ENCODE measurements at places on chromosomes 6 and 20.

DNA sequence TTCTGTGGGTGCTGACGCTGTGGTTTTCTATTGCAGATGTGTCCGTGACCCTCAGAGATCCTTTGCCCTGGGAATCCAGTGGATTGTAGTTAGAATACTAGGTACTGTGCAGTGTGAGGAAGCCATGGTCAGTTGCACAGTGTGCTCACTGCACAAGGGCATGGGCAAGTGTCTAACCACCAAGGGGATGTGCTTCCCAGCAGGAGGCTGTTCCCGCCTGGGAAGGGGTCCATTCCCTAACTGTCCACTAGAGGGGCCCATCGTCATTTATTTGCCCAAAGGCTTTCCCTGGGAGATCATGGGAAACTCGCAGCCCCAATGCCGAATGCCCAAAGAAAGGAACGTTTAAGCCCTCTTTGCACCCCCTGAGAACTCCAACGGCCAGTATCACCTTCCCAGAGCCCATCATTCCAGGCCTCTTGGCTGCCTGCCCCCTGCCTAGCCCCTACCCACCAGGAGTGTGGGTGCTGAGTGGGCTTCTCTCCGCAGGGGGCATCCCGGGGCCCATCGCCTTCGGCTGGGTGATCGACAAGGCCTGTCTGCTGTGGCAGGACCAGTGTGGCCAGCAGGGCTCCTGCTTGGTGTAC, 26.2 kb downstream of the SLCO4A1 start:
- DNase-seq, result peak; percentile 28

- no peak for DNase-seq
These were observed 31.9 kb downstream of the C6orf89 start for GRCh38 chr6:36917541-36918193.

- DNase-seq, result peak; percentile 31
These were observed 5.7 kb downstream of the COMMD7 start for GRCh38 chr20:32737371-32738223.

DNA sequence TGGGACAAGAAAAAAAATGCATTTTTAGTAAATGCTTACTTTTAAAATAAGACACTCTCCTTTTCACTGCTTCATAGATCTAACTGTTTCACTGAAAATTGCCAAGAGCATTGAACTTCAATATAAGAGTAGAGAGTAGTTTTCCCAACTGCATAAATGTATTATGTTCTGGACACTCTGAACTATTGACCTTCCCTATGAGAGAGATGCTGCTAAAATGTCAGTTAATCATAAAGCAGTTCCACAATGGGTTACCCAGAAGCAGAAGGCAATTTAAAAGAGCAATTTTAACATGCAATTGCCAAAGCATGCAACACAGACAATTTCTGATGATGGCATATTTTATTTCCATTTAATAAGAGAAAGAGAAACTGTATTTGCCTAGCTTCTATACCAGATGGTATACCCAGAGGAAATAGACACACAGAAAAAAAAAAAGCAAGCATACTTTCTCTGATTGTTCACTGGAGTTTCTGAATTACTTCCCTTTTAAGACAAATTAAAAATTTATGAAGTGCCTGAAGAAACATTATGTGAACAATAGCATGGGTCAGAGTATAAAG, 279.1 kb upstream of the THEMIS start:
- DNase-seq, result no peak

- no peak for DNase-seq
These were observed 45.2 kb upstream of the KLHL31 start for GRCh38 chr6:53710788-53711187.

GRCh38 chr20:47498606-47499005, 3.1 kb upstream of the NCOA3 start:
- DNase-seq, result no peak

- DNase-seq, result no peak
These were observed 106.0 kb upstream of the LOC128125822 start for GRCh38 chr6:63466242-63466733.

DNA sequence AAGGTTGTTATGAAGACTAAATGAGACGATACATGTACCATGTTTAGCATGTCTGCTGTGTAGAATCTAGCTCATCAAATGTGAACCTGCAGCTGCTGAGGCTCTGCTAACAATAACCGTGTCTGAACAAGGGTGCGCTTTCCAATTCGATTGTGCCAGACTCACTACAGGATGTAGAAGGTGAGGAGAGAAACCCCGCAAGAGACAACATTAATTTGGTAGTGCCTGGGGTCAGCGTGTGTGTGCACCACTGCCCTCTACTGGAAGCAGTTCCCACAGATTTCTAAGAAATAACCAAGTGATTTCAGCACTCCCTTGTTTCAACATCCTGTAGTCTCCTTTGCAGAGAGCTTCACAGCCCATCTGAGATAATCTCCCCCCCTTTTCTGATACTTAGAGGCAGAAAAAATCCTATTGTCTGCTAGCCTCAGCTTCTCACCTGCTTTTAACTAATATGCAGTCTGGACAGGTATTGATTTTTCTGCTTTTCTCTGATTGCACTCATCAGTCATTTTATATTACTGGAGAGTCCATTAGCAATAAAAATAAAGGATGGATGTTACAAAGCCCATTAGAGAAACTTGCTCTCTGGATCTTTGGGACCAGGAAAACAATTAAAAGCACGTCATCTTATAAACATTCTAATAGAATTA, 96.7 kb upstream of the BACH2 start:
- DNase-seq, result peak; percentile 82

DNA sequence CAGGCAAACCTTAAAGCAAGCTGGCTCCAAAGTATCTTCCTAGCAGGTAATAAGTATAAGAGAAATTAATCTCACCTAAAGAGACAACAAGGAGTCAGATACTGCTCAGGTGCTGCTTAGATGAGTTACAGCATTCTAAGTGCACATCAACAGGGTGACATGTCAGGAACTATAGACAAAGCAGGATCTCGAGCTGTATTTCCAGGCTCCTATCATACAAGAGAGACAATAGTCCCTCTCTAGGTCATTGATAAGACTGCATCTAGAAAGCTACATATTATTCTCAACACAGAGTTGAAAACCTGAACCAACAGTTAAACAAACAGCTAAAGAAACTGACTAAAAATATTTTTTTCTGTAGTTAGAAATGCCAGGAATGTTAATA, 3.9 kb downstream of the PTPRK start:
- DNase-seq, result no peak

GRCh38 chr20:63272105-63273058, at the start of gene ARFGAP1:
Gene ARFGAP1 (plus strand): TSS chr20:63272813. CDS start chr20:63275581, 2,768 bp downstream.
- peak; percentile 94 for DNase-seq

DNA sequence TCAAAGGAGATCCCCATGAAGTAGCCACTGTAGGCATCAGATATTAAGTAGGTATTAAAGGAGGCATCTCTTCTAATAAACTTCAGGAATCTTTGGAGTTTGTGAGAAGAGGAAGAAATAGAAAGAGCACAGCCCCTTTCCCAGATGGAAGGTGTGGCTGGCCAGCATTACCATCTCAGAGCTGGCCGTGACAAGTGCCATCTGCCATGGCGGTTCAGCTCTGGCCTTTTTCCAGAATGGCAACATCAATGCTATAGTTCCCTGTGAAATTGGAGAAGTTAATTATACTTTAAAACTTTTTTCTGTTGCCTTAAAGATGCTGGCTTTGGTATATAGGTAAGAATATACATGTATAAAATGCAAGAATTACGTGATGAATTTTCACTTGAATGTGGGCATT, 51.9 kb upstream of the MCUR1 start:
- no peak for DNase-seq

- no peak for DNase-seq
These were observed 23.0 kb upstream of the AVP start for GRCh38 chr20:3107464-3108025.

- DNase-seq, result no peak
These were observed 431.5 kb upstream of the ARID1B start for GRCh38 chr6:156345700-156346099.

- DNase-seq, result no peak
These were observed 825.7 kb upstream of the MAP3K7 start for GRCh38 chr6:91412532-91412931.

GRCh38 chr6:136337121-136337520, 47.5 kb upstream of the BCLAF1 start:
- DNase-seq, result no peak

DNA sequence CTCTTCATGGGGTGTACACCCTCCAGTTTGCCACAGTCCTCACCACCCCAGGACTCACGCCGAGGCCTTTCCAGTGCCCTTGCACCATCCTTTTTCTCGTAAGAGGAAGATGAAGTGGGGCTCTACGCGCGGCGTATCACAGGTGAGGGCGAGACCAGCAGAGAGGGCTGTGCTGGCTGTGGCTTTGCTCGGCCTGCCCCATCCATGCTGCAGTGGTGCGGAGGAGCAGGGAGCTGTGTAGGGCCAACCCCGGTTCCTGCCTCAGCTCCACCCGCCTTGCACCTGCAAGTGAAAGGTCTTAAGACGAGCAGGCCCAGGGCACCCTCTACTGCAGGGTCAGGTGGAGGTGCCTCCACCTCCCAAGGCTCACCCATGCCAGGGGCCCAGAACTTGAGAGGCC, 24.1 kb downstream of the RBCK1 start:
- no peak for DNase-seq

DNA sequence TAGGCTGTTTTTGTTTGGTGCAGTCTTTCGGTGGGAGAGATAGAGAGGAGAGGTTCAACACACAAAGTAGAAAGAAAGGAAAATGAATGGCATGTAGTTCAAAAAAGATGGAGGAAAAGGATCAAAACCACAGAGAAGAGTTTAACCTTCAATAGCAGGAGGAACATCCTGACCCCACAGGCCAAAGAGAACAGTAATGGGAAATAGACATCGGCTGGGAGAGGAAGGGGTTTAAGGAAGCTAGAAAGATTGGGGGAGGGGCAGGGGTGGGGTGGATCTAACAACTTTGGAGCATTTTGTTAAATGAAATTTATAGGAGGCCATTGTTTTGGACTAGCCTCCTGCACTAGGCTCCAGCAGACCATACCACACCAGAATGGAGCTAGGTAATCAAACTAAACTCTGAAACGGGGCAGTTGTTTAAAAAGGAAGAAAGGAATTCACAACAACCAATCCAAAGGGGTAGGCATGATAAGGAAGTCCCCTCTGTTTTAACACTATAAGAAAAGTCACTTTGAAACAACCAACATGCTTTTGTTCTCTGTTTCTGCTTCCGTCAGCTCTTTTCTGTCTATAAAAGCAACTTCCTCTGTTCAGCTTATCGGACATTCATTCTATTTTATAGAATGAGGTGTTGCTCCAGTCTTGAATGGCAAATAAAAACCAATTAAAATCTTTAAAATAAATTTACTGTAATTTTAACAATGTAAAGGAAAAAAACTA, 82.6 kb downstream of the EPB41L2 start:
- DNase-seq, result no peak

DNA sequence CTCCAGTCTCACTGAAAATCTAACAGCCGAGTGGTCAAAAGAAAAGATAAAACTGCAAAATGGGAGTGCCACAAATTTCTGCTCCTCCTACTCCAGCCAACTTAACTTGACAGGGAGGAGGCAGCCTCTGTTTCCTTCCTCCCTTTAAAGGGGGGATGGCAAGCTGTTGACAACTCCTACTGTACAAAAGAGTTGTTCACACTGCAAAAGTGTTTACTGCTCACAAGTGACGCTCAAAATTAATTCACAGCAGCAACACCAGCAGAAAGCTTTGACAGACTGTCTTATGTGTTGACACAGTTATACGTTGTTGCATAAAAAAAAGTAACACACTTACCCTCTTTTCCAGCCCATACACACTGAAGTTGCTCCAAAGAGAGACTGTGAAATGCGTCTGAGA, 169.8 kb downstream of the BACH2 start:
- DNase-seq, result no peak

DNA sequence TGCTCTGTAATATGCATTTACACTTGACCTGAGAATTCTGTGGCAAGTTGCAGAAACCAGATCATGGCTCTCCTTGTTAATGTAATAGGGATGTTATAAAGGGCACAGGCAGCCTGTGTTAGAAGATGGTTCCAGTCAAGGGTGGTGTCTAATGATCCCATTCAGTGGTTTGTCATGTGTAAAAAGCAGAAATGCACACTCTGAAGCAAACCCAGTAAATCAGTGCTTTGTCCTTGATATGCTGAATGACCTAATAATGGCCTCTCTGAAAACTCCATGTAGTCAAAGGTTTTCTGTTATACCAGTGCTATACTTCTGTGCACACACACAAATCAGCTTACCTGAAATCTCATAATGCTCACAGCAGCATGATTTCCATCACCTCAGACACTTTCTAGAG, 66.2 kb downstream of the SOBP start:
- DNase-seq, result no peak

GRCh38 chr6:132236281-132236680, 165.0 kb downstream of the MOXD1 start:
- DNase-seq, result no peak

- no peak for DNase-seq
These were observed 210.8 kb downstream of the ARHGAP18 start for GRCh38 chr6:129498950-129499842.

GRCh38 chr20:23826541-23827021, at the start of gene CST2:
Gene CST2 (minus strand): TSS chr20:23826729. CDS start chr20:23826660, 69 bp downstream.
- no peak for DNase-seq

- no peak for DNase-seq
These were observed 16.1 kb downstream of the COL9A3 start for GRCh38 chr20:62832951-62833391.

GRCh38 chr20:19473922-19474286, 261.5 kb downstream of the SLC24A3 start:
- DNase-seq, result no peak

GRCh38 chr6:167796192-167796981, 30.3 kb upstream of the AFDN start:
- DNase-seq, result no peak

DNA sequence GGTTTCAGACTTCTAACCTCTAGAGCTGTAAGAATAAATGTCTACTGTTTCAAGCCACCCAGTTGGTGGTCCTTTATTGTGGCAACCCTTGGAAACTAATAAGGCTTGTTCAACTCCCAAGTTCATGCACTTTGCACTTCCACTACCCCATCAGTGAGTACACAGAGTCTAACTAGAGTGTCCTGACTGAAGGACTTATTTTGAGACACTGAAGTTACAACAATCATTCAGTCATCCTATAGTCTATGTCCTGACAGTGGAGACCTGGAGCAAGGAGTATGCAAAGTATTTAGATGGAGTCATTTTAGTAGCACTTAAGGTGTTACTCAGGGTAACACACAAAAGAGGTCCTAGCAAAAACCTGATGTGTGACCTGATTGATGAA, 62.6 kb downstream of the VGLL2 start:
- DNase-seq, result no peak

DNA sequence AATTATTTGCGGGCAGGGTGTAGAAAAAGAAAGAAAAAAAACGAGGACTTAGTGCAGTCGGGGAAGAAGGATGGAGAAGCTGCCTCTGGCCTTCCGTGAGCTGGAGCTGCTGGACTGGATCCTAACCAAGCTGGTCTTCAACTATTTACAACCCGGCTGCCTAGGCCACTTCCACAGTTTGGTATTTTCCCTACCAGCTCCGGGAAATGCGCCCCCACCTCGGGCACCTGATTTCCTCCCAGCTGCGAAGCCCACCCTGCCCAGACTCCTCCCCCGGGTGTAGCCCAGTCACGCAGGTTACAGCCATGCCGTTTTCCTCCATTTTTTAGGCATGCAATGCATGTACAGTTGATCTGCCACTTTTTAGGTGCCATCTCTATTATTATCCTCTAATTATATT, 21.2 kb downstream of the THEMIS start:
- DNase-seq, result peak; percentile 74

GRCh38 chr6:53493635-53494025, 51.3 kb downstream of the GCLC start:
- DNase-seq, result no peak

Measured in stimulated activated naive CD8-positive, alpha-beta T cell treated with anti-CD3 and anti-CD28 coated beads, Interleukin-15, Interleukin-2, amounts not matched to agents 100 U/mL and 50 U/mL, for 24 hours (primary cell).